ENCODE measurements at places on chromosomes 4 and X.

DNA sequence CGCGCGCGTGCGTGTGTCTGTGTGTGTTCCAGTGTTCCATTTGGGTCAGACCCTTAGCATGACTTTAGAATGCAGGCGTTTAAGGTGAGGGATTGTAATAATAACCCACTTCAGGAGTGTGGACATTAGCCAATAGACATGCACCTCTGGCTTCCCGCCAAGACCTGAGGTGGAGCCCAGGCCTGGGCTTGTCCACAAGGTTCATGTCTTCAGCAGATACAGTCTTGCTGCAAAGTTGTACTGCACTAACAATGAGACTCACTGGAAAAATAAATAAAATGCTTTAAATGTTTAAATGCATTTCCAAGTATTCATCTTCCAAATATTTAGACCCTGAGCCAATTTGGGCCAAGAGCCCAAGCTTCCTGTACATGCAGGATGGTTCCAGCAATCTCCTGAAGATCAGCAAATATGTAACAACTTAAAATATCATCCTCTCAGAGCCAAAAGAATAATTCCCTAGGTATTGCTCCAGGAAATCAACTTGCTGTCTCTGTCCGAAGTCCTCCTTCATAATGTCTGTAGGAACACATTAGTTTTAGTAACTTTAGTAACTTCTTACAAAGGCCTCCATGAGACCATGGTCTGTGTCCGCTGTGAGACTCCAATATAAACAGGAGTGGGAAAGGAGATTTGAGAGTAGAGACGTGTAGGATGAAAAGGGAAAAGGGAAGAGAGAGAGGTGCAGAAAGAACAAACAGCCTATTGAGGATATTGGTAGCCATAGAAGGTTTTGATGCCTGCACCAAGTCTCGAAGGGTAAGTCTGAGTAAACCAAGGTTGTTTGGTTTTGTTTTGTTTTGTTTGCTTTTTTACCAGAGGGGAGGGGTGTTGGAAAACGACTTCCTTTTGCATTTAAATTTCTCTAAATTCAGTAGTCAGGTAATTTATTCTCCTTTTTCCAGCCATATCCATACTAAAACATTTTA, 98.5 kb upstream of the KLF3 start:
- peak; percentile 60 for DNase-seq

GRCh38 chr4:4730249-4730648, 129.2 kb upstream of the MSX1 start:
- DNase-seq, result no peak

- no peak for DNase-seq
These were observed 205.1 kb downstream of the STK32B start for GRCh38 chr4:5256421-5256820.

DNA sequence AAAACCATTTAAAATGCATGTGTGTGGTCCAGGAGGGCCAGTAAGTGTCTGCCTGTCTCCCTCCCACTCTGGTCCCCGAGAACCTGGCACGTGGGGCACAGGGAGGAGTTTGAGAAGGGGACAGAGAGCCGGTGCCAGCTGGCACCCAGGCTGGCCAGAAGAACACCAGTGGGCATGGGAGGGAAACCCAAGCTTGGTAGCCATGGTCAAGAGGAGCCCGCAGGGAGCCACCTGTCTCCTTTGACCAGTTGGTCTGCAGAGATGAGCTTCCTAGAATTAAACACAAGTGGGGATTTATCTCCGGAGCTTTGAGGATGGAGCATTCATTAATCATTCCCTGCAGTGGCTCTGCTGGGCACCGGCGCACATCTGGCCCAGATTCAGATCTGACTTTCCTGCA, 41.6 kb downstream of the HMX1 start:
- DNase-seq, result no peak

GRCh38 chr4:33940281-33940680, 2304.0 kb downstream of the ARAP2 start:
- DNase-seq, result peak; percentile 52

GRCh38 chr4:152344001-152344400, 191.9 kb downstream of the FBXW7 start:
- no peak for DNase-seq

Measured in fibroblast of pulmonary artery (primary cell).